Stimulated activated CD8-positive, alpha-beta memory T cell treated with anti-CD3 and anti-CD28 coated beads, Interleukin-15, amount 100 ng/mL, for 24 hours (primary cell): ENCODE measurements at places on chromosomes 3 and 15.

DNA sequence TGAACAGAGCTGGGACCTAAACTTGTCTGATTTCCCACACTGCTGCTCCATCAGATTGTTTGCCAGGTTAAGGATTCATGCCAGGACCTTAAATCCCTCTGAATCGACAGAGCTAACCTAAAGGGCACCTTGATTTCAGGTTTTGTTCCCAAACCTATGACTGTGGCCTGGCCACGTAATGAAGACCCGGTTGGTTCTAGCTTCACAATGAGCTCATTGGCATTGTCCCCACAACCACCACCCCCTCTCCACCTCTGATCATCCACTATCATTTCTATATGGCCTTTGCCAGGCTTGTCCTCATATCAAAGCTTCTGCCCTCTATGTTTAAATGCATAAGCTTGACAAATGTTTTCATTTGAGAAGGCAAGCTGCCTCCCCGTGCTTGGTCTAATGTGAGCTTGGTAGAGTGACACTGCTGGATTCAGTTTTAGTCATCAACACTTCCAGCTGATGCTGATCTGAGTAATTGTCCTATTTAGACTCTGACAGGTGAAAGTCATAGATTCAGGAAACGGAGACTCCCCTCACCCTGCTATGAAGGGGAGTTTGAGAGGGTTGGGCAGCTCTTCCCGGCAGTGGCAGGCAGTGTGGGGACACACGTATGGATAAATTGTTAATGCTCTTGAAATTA lies 407.1 kb upstream of the CFAP20DC start:
- no peak for DNase-seq

- no peak for DNase-seq
Observed at GRCh38 chr3:52831500-52832301, 1.2 kb upstream of the ITIH4 start.

DNA sequence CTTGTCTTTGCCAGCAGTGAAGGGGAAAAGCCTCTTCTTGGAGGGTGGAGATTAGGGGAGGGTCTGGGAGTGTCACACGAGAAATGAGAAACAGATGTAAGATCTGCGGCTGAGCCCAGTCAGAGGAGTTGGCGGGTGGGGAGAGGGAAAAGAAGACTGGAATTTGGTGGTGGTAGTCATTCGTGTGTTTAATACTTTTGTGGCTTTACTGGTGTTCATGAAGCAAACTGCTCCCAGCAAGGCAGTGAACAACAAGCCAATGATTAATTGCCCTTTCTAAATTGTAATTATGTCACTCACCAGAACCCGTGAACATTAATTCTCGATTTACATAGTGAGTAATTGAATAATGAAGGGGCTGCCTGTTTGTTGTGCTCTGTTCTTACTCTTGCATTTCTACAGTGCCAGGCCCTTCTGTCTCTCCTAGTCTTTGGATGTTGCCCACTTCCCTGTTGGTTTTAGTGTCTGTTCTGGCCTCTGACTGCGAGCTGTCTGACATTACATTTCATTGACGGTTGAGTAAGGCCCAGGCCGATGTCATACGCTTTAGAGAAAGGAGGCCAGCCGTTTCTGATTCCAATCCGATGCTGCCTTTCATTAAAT lies 78.0 kb downstream of the CHCHD6 start:
- DNase-seq, result no peak

- DNase-seq, result no peak
Observed at GRCh38 chr3:174958671-174959328, 99.7 kb downstream of the NAALADL2 start.

GRCh38 chr3:158753854-158754253 lies 21.6 kb upstream of the RARRES1 start:
- no peak for DNase-seq

DNA sequence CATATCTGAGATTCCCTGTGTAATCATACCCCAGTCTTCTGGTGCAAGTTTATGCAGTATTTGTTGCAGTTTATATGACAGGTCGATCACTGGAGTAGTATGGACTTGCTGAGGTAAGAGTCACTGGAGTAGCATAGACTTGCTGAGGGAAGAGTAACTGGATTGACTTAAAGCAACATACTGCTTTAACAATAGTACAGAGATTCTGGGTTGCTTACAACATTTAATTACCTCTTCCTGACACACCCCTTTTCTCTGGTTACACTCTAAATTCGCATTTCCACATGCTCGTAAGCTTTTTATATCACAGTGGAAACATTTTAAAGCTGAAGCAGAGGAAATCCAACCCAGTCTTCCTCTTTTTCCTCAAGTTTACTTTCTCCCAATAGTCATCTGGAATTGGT lies 11.8 kb downstream of the AAGAB start:
- no peak for DNase-seq

DNA sequence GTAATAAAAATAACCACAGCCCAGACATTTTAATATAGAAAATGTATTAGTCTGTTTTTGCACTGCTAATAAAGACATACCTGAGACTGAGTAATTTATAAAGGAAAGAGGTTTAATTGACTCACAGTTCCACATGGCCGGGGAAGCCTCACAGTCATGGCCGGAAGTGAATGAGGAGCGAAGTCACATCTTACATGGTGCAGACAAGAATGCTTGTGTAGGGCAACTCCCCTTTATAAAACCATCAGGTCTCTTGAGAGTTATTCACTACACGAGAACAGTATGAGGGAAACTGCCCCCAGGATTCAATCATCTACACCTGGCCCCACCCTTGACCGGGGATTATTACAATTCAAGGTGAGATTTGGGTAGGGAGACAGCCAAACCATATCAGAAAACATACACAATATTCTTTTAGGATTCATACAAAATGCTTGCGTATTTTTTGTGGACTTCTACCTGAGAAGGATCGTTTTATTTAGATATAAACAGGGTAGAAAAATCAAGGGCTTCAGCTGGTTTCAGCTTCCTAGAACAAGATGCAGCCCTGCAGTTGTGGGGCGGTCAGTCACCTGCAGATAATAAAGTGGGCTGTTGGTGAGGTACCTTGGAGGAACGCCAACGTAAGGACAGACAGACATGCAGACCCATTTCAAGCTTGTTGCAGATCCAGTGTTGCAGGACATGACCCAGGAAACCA lies 101.9 kb downstream of the TNIK start:
- DNase-seq, result no peak

DNA sequence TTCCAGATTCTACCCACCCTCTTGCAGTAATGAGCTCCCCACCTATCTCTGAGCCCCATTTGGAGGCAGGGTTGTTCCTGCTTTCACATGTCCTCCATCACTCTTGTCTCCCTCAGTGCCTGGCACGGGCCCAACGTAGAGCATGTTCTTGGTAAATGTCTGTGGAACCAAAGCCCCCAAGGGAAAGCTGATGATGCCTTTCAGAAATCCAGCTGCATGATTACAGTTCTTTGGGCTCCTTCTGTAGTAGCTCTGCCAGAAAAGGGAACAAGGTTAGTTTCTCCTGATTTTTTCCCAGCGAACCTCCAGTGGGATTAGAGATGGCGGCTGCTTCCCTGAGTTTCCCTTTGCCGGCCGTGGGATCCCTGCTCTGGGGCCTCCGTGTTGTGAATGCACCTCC lies 39.3 kb downstream of the CGNL1 start:
- no peak for DNase-seq

- no peak for DNase-seq
Observed at GRCh38 chr15:42984493-42985034, 64.0 kb upstream of the TTBK2 start.

GRCh38 chr15:42616107-42616506 lies 40.7 kb downstream of the STARD9 start:
- DNase-seq, result no peak

- no peak for DNase-seq
Observed at GRCh38 chr3:153290268-153291015, 128.4 kb downstream of the RAP2B start.

GRCh38 chr3:100205171-100205570 lies 55.6 kb upstream of the TBC1D23 start:
- no peak for DNase-seq

GRCh38 chr3:191959876-191960413 lies 499.0 kb downstream of the PYDC2 start:
- DNase-seq, result no peak

DNA sequence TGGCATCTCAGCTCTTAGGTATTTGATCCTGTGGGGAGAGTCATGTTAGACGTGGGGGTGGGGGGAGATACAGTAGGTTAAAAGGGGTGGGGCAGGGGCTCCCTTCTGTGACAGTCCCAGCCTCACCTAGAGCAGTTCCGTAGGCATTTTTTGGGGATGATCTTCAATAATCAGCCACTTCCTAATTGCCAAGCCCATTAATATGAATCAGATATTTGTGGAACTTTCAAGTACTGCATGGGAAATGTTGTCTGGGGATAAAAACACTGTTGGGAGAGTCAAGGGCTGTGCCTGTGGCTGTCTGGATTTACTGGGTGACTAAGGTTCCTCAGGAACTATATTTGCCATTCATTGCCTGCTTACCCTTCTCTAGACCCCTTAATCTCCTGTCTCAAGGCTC lies 9.5 kb downstream of the C3orf52 start:
- DNase-seq, result no peak

DNA sequence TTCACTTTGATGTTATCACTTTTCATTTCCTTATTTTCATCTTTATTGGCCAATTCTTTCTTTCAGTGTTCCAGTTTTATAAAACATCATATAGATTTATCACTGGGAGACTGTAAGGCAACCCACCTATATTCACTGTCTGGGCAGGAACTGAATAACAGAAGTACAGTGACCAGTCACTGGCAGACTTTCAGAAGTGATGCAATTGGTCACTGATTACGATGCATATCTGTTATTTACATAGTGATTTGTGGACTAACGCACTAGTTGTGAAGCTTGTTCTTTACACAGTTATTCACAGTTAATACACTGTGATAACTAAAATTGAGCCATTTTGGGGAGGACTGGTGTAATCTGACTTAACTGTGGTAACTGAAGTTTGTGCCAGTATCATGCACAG lies 190.2 kb upstream of the DPH6 start:
- no peak for DNase-seq

GRCh38 chr3:181717549-181718171 lies 5.9 kb downstream of the SOX2 start:
- DNase-seq, result no peak

DNA sequence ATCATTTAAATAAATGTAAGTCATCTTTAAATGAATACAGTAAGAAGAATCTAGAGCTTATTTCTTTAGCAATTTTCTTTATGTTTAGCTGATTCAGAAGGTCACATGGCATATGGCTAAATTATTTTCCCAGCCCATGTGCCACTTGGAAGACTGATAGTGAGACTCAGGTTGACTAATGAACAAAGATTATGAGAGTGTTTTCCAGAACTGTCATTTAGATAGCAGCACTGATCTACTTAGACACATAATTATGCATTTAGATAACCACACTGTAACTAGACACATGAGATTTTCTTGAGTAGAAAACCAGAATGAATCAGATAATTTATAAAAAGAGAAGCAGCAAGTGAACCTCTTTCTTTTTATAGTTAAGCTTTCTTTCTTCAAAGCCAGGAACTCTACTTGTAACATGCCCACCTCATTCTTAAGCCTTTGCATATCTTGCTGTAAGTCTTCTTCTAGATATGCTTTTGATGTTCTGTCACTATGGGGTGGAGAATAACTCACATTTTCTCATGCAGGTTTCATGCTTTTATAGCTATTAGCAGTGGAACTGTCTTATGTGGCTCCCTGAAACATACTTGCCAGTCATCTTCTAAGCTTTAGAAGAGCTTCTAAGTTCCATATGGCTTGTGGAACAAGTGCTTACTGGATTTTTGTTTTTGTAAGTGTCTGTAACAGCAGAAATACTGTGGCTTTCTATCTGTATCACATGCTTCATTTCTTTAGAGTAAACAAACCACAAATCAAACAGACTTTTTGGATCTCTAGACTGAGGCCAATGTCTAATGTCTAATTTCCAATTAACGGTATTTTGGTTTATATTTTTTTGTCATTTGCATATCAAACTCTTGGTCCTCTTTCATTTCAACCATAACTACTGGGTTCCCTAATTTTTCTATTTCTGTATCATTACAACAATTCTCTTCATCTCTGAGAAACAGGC lies 101.4 kb downstream of the LMLN start:
- no peak for DNase-seq

DNA sequence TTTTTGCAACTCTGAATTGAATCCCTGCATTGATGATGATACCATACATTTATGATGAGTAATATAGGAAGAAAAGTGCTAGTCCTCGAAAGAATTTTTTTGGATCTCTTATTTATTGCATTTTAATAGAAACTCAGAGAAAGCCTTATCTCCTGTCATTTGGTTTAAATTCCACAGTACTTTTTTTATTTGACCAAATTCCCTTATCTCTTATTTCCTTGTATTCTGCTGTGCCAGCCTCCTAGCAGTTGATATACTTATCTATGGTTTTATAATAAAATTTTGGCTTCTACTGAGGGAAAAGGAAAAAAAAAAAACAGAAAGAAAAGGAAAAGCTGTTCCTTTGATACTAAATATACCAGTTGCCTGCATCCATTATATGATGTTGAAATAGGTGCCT lies 535.1 kb upstream of the NR2F2 start:
- no peak for DNase-seq

DNA sequence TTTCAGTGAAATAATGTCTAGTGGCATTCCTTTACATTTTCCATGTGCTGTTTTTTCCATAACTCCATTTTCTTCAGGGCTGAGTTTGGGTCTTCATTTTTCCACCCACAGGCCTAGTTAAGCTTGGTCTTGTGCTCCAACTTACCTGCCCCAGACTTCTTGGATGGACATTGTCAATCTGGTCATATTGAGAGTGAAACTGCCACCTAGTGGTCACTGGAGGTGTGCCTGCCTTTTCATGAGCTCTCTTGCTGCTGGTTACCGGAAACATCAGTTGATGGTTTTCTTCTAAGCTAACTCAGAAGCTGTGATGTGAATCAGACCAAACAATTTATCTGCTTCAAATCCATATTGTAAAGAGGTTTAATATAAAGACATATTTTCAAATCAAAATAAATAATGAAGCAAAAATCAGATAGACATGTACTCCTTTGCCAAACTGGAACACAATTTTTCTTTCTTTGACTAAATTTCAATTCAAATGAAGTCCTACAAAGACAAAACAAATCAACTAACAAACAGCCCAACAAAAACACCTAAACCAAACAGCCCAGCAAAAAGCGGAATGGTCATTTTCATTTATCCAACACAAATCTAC lies 135.1 kb upstream of the RASGRP1 start:
- DNase-seq, result no peak

GRCh38 chr3:40152482-40153133 lies 156.9 kb upstream of the EIF1B start:
- DNase-seq, result no peak

DNA sequence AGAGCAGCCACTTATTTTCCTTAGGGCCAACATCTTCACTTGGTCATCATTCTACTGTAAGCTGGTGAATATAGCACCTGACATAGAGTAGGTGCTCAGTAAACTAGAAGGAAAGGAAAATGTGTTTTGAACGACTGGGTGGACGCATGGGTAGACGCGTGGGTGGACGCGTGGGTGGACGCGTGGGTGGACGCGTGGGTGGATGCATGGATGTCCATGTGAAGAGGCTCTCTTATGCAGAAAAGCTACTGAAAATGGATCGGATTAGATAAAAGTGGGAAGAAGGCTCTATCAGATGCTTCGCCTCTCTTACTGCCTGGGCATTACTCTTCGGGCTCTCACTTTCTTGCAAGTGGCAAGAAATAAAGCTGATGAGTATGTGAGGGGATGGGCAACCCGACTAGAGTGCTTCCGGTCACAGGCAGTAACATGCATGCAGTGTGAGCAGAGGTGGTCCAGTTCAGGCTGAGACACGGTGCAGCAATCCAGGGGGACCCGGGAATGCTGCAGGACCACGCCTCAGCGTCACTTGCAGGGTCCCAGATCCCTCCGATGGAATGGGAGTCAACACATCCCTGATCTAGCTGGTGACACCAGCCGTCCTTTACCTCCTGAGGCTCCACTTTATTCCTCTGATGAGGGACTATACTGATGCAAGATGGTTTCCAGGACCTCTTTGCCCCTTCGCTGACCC lies 138.0 kb upstream of the MEF2A start:
- DNase-seq, result no peak

GRCh38 chr15:41333026-41333562 lies 413 bp downstream of the NUSAP1 start:
- DNase-seq, result no peak
